NCI-H1105 (cell line): ENCODE measurements at places on chromosomes 1 and 21.

DNA sequence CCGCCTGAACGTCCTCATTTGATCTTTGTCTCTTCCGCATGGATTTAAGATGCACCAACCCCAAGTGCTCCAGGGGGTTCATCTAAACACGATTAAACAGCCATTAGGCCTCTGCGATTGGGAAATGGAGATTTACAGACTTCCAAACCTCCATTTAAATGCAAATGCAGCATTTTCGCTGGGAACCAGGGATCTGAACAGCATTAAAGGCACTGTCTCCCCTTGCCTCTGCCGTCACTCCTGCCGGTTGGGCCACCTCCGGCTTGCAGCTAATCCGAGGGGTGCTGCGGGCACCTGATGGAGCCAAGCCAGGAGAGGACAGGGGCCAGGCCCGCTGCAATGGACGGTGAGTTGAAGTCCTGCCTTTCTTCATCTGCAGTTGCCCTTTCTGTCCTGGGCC is 70.3 kb upstream of the KLHDC7A start:
- no peak for DNase-seq

DNA sequence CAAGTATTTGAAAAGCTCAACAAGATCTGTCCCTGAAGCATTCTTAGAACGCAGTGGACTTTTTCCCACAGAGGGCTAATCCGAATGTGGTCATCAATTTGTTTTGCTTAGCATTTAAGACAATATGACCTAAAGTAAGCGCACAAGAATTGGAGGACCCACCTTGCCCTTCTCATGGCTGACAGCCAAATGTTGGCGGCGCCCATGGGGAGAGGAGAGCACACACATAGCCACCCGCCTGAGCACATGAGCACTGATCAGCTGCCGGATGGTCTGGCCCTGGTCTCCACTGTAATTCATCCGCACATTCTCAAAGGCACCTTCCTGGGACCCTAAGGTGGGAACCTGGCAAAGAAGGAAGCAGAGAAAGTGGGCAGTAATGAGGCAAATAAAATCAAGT is 52.4 kb downstream of the UBR4 start:
- no peak for DNase-seq

- DNase-seq, result no peak
Observed at GRCh38 chr1:95793893-95794292, 559.9 kb downstream of the RWDD3 start.

DNA sequence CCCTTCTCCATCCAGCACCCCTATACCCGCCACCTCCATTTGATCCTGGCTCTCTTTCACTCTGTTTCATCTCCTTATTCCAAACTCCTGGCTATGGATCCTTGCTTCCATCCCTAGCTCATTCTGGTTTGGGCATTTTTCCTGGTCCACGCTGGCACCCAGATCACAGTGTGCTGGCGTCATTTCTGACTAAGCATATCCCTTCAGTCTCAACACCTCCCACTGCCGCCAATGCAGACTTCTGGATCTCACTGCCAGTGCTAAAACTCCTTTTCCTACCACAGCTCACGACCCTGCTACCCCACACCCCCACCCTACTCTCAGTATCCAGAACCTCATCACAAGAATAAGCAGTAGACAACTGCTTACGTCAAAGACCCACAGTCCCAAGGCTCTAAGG is 16.3 kb downstream of the SEC16B start:
- DNase-seq, result no peak

GRCh38 chr1:12407962-12408454 is 178.2 kb downstream of the VPS13D start:
- no peak for DNase-seq

- no peak for DNase-seq
Observed at GRCh38 chr1:196423612-196424011, 184.6 kb downstream of the KCNT2 start.

GRCh38 chr1:224448453-224449017 is 13.9 kb upstream of the WDR26 start:
- no peak for DNase-seq

DNA sequence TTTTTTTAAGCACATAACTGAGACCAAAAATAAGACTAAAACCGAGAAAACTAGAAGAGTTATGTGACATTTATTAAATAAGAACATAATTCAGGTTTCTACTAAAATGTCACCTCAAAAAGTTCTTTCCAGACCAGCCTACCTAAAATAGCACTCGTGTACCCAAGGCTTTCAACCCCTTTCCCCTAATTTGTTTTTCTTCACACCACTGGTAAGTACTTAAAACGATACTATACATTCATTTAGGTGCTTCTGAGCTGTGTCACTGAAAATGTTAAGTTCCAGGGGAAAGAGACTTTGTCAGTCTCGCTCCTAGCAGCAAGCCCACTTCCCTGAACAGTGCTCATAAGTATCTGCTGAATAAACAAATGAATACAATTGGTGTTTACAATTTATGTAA is 6.8 kb downstream of the RRAGC start:
- DNase-seq, result no peak

DNA sequence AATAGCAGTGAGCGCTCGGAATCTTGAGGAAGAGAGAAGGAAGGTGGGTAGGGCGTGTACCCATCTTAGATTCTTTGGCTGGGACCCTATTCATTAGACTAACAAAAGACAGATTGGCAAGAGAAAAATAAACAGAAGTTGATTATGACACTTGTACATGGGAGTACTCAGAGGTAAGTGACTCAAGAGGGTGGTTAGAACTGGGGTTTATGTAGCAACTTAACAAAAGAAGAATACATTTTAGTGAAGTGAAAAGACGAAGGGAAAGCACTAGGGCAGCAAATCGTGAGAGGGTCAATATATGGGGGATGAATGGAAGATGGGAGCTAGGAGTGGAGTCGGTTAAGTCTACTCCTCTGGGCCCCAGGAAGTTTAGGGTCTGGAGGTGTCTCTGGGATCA is 25.8 kb upstream of the RCC2 start:
- DNase-seq, result no peak

GRCh38 chr1:66168467-66168887 is 365.5 kb upstream of the SGIP1 start:
- DNase-seq, result no peak

DNA sequence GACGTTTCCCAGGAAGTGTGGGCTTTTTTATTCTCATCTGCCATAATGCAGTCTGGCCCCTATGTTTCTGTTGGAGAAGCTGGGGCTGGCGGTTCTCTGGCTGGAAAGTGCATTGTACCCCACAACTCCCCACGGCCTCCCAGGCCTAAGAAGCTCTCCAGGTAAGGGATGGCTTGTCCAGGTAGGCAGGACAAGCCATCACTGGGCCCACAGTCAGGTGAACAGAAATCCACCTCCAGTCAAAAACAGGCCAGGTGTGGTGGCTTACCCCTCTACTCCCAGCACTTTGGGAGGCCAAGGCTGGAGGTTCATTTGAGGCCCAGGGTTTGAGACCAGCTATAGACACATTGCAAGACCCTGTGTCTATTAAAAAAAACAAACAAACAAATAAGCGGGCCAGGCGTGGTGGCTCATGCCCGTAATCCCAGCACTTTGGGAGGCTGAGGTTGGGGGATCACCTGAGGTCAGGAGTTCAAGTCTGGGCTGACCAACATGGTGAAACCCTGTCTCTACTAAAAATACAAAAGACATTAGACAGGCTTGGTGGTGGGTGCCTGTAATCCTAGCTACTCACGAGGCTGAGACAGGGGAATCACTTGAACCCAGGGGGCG is 3.1 kb upstream of the WNT9A start:
- DNase-seq, result no peak

DNA sequence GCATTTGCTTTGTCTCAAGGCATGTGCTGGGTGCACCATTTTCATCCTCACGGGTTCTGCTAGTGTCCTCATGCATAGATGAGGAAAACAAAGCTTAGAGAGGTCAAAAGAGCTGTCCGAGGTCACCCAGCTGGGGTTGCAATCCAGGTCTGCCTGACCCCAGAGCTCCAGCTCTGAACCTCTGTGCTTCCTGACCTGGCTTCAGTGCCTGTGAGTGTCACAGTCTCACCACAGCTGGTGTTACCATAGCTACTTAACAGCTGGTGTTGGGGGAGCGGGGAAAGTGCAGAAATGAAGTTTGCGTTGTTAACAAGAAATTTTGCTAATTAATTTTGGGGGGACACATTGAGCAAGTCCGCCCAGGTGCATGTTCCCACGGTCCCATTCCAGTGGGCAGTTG is 328.5 kb downstream of the KIF26B start:
- DNase-seq, result no peak

DNA sequence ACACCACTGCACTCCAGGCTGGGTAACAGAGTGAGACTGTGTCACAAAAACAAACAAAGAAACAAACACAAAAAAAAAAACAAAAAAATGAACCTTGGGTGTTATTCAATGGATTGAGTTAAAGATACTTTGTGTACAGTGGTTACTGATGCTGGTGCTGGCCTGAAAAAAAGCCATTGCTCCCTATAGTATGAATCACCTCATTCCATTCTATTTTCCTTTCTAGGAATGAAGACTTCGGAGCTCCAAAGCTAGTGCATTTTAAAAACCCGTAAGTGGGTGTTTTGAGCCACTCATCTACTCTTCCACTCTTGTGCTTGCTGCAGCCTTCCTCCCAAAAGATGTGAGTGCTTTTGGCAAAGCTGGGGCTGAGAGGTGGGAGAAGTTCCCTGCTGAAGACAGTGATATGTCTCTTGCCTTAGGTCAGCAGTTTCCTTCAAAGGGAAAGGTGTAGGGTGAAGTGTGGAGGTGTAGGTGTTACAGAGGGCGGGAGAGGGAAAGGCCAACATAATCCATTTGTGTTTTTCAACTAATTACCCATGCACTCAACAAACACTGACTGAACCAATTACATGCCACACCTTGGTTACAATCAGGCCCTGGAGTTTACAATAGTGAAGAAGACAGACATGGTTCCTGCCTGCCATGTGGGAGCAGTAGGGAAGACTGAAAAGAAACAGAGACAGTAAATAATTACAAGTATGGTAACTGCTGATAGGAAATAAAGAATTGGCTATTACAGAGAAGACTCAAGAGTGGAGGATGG is 55.0 kb upstream of the SERBP1 start:
- DNase-seq, result no peak

DNA sequence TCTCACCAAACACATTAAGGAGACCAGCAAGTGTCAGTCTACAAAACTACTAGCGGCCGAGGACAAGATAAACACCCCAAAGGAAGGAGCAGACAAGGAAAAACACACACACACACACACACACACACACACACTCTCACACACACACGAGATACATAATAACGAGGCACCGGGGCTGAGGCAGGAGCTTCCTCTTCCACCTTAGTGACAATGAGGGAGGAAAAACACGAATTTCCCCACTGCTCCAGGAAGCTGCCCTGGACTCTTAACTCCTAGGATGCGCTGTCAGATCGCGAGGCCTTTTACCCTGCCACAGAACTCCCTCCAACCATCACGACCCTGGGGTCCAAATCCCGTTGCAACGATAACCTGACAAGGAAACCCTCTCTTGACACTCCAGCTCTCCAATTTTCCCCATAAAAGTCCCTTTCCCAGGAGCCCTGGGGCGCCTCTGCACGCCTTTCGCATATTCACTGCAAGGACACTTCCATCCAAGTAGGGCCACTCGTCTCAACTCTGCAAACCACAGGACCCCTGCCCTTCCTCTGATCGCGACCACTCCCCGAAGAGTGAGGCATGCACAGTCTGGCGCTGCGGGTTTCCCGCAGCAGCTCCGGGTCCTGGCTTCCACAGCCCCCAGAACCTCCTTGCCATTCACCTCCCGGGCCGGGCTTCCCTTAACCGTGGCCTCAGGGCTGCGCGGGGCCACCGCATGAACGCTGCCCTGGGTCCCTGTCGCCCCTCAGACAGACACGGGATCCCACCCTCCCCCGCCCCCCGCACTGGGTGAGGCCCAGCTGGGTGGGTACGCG is 581 bp downstream of the ETV3 start:
- DNase-seq, result no peak

DNA sequence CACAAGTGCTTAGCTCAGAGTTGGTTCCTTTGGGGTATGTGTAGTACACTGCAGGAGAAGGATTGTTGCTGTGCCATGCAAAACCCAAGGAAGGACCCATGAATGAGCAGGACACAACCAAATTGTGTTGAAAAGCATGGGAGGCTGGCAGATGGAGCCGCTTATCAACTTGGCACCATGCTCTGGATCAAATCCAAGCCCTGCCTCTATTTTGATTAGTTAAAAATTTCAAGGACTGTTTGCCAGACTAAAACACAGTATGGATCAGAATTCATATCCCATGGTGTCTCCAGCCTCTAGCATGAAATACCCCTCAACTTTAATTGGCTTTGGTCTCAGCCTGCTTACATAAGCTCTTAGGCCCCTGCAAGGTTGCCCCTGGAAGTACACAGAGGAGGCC is 27.8 kb downstream of the CCDC185 start:
- DNase-seq, result peak; percentile 27

DNA sequence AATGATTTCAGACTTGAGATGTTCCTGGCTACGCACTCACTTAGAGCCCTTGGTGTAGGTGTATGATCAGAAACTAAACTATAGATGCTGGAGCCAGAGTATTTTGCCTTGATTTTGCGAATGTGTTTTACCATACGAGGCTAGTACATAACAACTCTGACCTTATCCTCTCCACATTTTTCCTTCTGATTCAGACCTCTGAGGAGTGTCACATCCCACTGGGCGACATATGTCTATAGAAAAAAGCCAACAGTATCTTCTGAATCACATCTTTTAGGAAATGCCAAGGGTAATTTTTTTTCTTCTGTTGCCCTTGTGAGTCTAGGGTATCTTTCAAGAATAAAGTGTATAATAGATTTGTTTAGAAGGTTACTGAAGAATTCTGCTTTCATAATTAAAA is 49.6 kb downstream of the AK4 start:
- DNase-seq, result no peak

GRCh38 chr1:151288502-151288901 is 6.4 kb downstream of the ZNF687 start:
- no peak for DNase-seq

- DNase-seq, result no peak
Observed at GRCh38 chr21:39954570-39954969, 87.3 kb downstream of the PCP4 start.

DNA sequence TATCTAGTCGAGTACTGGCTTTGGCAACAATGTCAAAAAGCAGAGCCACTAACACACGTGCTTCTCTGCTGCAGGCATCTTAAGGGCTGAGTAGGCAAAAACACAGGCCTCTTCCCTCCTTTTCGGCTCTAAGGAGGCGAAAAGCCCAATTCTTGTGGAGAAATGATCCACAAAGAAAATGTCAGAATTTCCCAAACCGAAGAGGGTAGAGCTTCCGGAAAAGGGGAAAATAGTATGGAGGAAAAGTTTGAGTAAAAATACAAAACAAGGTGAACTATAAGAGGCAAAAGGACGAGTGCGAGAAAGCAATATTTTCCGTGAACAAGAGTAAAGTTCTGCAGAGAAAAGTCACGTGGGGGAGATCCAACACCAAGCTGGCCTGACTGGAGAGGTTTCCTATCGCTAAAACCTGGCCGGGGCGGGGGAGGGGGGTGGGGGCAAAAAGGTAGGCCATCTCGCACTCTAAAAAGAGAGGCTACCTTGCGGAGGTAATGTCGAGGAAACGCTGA is 551 bp downstream of the ZRANB2 start:
- no peak for DNase-seq

GRCh38 chr1:167081594-167082156 is 8.5 kb downstream of the GPA33 start:
- no peak for DNase-seq

DNA sequence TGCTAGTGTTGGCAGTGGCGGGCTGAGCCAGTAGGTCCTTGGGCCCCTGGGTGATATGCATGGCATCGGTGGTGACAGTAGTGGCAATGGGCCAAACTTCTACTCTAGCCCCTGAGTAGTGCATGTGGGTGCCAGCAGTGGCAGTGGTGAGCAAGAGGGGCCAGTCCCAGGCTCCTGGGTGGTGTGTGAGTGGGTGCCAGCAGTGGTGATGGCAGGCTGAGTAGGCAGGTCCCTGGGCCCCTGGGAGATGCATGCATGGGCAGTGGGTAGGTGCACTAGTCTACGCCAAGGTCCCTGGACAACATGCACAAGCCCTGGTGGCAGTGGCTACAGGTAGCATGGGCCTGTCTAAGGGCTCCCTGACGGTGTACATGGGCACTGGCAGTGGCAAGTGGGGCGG is 24.6 kb upstream of the TTC22 start:
- DNase-seq, result no peak
